ENCODE measurements at places on chromosomes 6 and 20.

GRCh38 chr6:128560966-128561365 is 40.6 kb upstream of the PTPRK start:
- DNase-seq: no peak

DNA sequence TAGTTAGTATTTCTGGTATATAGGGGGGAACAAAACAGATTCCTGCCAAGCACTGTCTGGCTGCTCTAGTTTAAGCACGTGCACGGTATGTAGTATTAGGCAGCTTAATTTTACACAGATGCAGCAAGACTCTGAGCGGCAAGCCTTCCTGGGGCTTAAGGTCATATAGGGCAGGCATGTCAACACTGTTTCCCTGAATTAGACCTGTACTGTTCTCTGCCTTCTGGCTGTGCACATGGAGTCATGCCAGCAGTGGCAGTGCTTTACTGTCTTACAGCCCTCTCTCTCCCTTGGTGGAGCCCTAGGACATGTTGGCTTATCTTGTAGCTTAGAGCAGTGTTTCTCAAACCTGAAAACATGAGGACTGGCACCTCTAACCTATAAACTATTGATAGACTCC is 56.6 kb downstream of the PHF20 start:
- no peak for DNase-seq

DNA sequence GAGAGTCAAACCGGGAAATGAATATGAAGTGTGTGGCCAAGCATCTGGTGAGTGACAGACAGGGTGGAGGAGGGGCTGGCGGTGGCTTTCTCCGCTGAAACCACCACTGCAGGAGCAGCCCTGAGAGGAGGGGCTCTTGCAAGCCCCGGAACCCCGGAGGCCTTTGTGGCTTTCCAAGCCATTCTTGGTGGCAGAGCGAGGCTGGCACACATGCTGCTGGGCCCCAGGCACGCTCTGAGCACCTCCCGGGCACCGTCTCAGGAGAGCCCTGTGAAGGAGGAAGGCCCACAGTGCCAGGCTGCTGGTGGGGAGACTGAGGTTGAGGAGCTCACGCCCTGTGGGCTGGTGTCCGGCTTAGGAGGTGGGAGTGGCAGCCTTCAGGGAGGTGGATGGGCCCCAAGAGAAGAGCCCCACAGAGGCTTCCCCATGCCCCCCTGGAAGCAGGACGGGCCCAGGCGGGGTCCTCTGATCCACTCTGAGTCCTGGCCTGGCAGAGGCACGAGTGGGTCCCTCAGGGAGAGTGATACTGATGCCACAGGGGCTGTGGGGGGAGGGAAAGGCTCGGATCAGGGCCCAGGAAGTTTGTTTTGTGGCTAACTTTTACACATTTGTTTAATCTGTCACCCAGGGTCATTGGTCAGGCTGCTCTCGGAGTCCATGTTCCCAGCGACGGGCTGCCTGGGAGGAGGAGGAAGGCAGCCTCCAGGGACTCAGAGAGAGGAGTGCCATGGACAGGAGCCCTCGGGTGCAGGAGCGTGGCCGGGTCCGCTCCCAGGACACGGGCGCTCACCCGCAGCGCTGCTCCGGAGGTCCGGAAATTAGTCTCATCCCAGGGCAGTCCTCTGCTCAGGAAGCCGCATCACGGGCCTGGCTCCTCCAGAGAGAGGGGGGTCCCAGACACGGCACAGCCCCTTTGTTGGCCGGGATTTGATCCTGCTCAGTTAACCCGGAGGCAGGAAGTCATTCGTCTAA is 170.7 kb downstream of the ERMARD start:
- no peak for DNase-seq

DNA sequence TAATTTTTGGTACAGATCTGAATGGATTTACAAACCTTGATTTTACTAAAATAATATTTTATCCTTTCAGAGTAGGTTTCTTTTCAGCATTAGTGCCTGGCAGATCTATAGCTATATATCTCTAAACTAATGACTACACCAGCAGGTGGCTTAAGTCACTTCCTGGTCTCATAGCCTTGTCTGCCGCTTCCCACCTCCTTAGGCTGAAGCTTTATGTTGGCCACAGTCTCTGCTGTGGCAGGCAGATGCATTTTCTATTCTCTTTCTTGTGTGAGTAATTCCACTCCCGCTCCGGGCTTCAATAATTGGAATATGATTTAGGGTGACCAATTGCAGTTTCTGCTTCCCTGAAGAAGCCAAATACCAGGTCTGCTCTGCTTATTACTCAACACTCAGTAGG is 226.8 kb upstream of the HS3ST5 start:
- DNase-seq: no peak

- no peak for DNase-seq
Observed at GRCh38 chr6:148455225-148455624, 112.6 kb downstream of the SASH1 start.

DNA sequence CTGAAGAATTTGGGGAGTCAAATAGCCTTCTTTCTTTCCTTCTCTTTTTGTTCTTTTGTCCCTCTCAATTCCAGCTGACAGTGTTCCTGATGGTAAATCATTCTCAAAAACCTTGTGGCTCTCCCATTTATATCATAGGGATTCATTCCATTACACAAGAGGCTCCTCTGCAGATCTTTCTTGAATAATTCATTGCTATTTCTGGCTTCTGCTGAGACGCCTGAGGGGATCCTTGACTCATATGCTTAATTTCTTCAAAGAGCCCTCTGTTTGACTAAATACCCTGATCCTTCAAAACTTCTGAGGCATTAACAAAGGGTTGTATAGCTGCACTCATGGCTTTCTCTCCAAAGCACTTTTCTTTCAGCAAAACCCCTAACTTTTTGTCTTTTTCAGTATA is 289.3 kb downstream of the FARS2 start:
- DNase-seq: no peak

DNA sequence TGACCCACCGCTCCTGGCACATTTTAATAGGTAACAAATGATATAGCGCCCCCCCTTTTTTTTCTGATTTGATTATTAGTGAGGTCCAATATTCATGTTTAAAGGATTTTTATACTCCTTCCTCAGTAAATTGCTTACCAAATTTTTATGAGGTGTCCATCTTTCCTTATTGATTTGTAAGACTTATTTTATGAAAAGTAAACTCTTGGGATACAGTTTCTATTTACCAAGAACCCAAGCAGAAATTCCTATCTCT is 25.1 kb downstream of the TRIM27 start:
- no peak for DNase-seq

DNA sequence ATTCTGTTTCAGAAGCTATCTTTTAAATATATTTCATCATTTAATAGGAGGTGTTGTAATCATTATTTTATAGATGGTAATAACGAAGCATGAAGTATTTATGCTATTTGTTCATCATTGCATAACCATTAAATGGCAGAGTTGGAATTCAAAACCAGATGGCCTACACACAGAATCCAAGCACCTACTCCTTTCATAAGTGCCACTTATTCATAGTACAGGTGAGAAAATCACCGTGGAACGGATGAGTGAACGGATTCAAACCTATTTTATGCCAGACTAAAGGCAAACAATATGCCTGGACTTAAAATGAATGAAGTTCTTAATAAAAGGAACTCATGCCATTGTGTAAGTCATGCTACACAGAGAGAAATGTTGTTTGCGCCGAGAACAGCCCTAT is 397.9 kb upstream of the ADGRB3 start:
- no peak for DNase-seq

GRCh38 chr6:2749969-2750600 is 637 bp downstream of the MYLK4 start:
- peak; percentile 55 for DNase-seq

- no peak for DNase-seq
Observed at GRCh38 chr6:33882154-33882553, 78.4 kb upstream of the MLN start.

- DNase-seq: no peak
Observed at GRCh38 chr6:2545383-2546038, 205.2 kb downstream of the MYLK4 start.

GRCh38 chr20:10643560-10643873 is 30.3 kb downstream of the JAG1 start:
- DNase-seq: no peak

GRCh38 chr6:133590814-133591213 is 298.1 kb upstream of the TCF21 start:
- no peak for DNase-seq

- no peak for DNase-seq
Observed at GRCh38 chr6:156919370-156919769, 142.2 kb downstream of the ARID1B start.

- DNase-seq: no peak
Observed at GRCh38 chr6:107704347-107705013, 119.6 kb downstream of the SCML4 start.

DNA sequence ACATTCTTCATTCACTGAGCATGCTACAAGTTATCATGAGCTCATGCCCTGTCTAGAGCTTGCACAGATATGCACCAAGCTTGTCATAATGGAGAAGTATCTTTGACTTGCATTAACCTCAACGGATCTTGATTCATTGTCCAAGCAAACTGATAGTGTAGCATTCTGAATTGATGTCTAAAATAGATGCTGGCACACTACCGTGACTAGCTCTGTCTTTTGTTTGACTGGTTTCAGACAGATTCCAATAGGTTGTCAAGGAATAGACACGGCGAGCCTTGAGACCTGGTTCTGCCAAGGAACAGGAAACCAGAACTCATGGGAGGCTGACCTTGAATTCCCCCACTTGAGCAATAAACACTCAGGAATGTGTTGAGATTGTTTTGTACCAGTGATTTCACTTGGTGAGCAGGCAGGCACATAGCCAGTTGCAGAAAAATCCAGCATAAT is 1153.1 kb upstream of the GJE1 start:
- no peak for DNase-seq

- no peak for DNase-seq
Observed at GRCh38 chr6:136103763-136104311, 146.3 kb downstream of the MTFR2 start.

Measured in stimulated activated CD8-positive, alpha-beta memory T cell treated with anti-CD3 and anti-CD28 coated beads, Interleukin-12 subunit alpha, Interleukin-12 subunit beta, amount 100 ng/mL, for 1 hour (primary cell).